Activated CD4-positive, alpha-beta T cell treated with anti-CD3 and anti-CD28 coated beads, Interleukin-2, amount 10 ng/mL, durations not matched to agents 24 days and 14 days (primary cell): ENCODE measurements at places on chromosomes 7 and 10. TPM values are rescaled to one million over a fixed set of nuclear protein-coding genes. Genes with fewer than 3 reads are reported as not detected.

DNA sequence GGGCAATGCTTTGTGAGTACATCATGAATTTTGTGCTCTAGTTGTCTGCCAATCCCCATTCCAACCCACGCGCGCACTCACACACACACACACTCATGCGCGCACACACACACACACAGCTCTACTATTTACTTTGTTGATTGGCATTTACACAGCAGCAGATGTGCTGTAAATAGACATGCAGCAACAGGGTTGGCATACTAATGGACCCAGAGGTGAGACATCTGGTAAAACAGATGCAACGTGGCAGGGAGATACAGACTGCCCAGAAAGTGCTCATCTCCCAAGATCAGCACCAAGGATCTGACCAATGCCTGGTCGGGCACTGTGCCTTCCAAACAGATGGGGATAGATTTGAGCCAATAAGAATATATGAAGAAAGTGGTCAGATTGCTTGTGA, 873.0 kb downstream of the SORCS3 start:
- no peaks in the 10 kb centered on the region for H3K27me3 ChIP-seq
- no peaks in the 10 kb centered on the region for H3K36me3 ChIP-seq
- no peak overlapping the region for H3K4me3 ChIP-seq
- no peak for DNase-seq

DNA sequence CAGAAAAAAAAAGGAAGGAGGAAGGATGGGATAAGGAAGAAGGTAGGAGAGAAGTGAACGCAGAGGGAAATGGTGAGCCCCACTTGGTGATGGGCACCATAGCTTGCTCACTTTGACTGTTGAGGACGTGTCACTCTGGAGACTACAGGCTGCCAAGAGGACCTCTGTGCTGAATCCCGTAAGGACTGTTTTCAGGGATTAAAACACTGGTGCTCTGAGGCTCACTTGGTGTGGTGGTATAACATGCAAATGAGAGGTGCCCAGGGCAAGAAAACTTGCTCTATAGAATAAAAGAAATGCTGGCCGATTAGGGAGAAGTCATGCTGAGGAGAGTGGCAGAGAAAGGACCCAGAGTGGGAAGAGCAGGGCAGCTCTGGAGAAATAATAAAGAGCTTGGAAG, 5.3 kb upstream of the IL2RA start:
- peaks cover 85% of the 10 kb centered on the region for H3K4me1 ChIP-seq
- peak overlapping the region; percentile 54 for H3K4me3 ChIP-seq
- DNase-seq: no peak
- no peaks in the 10 kb centered on the region for H3K27me3 ChIP-seq

DNA sequence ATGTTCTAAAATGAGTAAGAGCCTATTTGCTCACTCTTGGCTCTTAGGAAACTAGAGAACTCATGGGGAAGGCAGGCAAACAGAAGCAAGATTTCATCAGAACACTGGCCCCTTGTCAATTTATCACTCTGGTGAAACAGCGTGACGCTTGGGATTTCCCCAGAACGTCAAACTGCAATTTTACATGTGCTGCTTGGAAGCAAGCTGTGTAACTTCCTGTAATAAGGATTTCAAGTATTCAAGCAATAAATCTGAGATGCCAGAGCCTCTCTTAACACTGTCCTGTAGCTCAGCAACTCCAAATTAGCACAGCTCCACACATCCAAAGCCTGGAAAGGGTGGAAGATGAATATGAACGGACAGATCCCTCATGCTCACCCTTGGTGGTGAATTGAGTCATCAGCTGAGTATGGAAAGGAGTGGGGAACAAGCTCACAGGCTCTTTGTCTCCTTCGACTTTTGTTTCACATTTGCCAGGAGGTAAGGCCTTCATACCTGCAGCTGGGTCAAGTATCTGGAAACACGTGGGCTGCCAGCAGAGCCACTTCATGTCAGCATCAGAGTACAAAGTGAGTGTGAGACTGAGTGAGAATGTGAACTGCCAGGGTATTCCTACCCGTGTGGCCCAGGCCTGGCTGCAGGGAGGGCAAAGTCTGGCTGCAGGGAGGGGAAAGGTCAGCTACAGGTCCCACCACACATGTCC, 140.4 kb upstream of the NAMPT start:
- H3K4me3 ChIP-seq: peak overlapping the region; percentile 74
- peaks cover 74% of the 10 kb centered on the region for H3K4me1 ChIP-seq
- H3K27me3 ChIP-seq: no peaks in the 10 kb centered on the region
- no peaks in the 10 kb centered on the region for H3K36me3 ChIP-seq
- DNase-seq: peak; percentile 88
- peak overlapping the region; percentile 96 for H3K27ac ChIP-seq

The SLC18A3 gene
- total RNA-seq: not detected in 2 replicates

GRCh38 chr10:46323176-46323575, 36.4 kb downstream of the ANTXRL start:
- peaks cover 29% of the 10 kb centered on the region for H3K27me3 ChIP-seq
- no peaks in the 10 kb centered on the region for H3K36me3 ChIP-seq
- no peak overlapping the region for H3K4me3 ChIP-seq
- DNase-seq: no peak
- no peak overlapping the region for H3K27ac ChIP-seq

DNA sequence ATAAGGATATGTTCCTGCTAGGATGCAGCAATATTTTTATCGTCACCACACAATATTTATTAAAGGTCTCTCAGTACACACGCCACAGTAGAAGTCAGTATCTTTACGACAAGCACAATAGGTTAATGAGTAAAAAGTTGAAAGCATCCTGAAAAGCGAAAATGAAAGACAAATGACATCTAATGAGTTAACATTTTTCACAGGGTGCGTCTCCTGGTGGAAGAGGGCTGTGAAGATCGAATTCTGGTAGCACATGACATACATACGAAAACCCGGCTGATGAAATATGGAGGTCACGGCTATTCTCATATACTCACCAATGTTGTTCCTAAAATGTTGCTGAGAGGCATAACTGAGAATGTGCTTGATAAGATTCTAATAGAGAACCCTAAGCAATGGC, 10.8 kb downstream of the C1QL3 start:
- H3K4me1 ChIP-seq: peaks cover 3% of the 10 kb centered on the region
- no peak overlapping the region for H3K4me3 ChIP-seq
- no peak for DNase-seq
- no peaks in the 10 kb centered on the region for H3K27me3 ChIP-seq

- no peak for DNase-seq
- H3K4me3 ChIP-seq: no peak overlapping the region
- no peaks in the 10 kb centered on the region for H3K36me3 ChIP-seq
These were observed 13.1 kb upstream of the DLD start for GRCh38 chr7:107877731-107878382.

GRCh38 chr7:115851291-115851690, 179.3 kb downstream of the TFEC start:
- no peaks in the 10 kb centered on the region for H3K27me3 ChIP-seq
- H3K27ac ChIP-seq: no peak overlapping the region
- H3K4me3 ChIP-seq: no peak overlapping the region

GRCh38 chr10:61108915-61109314, 164.9 kb upstream of the RHOBTB1 start:
- no peak overlapping the region for H3K4me3 ChIP-seq
- no peak overlapping the region for H3K27ac ChIP-seq
- H3K4me1 ChIP-seq: no peaks in the 10 kb centered on the region
- no peaks in the 10 kb centered on the region for H3K36me3 ChIP-seq
- DNase-seq: no peak
